ENCODE measurements at places on chromosomes 4 and X.

GRCh38 chr4:67910585-67910905 is 26.7 kb upstream of the TMPRSS11D start:
- no peak for DNase-seq

DNA sequence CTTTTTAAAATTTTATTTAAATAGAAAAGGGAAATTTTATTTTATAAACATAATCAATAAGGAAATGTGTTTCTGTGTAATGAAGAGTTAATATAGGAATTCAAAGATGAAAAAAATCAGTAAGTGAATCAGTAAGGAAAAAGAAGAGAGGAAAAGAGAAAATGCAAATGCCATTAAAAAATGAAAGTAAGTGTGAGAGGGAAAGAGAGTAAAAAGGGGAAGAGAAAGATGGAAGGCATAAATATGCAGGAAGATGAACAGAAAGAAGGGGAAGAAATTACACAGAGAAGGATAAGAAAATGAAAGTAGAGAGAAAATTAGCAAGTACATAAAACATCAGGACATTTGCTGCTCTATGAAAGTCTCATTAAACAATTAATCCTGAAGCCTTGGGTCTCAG is 349.9 kb downstream of the FSTL5 start:
- DNase-seq, result no peak

GRCh38 chrX:139825618-139826017 is 107.2 kb downstream of the ATP11C start:
- no peak for DNase-seq

DNA sequence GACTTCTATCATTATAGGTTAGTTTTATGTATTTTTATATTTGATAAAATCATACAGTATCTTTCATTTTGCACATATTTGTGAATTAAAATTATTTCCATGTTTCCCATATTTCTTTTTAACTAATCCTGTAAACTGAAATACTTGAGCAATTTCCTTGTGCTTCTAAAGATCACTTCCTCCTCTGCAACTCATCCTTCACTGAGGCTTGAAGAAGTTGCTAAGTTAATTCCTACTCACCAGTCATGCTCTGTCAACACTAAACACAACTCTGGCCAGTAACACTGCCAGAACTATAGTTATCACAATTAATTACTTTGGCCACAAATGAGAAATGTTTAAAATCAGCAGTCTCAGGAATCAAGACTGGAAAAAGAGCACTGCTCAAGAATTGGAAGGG is 6.7 kb downstream of the SPATA4 start:
- DNase-seq, result no peak

DNA sequence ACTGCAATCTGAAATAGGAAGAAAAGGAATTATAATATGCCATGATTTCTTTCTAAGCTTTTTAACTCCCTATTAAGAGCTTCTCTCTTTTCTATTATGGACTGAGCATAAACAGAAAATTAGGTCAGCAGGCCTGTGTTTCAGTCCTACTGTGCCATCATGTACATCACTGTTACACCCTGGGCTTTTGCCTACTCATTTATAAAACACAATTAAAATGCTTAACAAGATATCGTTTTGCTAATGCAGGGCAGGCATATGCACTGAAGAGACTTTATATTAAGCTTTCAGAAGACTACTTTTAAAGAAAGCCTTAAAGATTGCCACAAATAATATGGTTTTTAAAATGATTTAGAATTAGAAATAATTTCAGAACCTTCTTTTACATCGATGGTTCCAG is 828 bp upstream of the BBS12 start:
- no peak for DNase-seq
